Posterior vena cava (tissue), 2 donors: ENCODE measurements at places on chromosomes 6 and 20. TPM values are rescaled to one million over a fixed set of nuclear protein-coding genes. Genes with fewer than 3 reads are reported as not detected.
A peak's percentile ranks its signal among the peaks of the same experiment; 100 is the strongest.

DNA sequence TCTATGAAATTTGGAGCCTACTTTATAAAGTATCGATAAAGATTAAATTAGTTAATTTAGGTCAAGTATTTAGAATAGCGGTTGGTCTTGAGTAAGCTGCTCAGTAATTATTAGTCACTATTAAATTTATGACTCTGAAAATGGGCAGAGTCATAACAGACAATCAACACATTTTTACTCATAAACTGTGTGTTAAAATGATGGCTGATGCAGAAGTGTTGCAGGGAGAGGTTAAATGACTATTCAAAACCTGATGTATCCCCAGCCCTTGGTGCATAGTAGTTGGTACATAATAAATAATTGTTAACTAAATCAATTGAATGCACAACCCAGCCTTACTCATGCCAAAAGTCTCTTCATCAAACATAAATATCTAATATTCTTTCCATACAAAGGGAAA is 30.6 kb downstream of the HIVEP2 start:
- no peak for DNase-seq

- DNase-seq: no peak
Measured at GRCh38 chr6:235763-236360, 56.4 kb upstream of the DUSP22 start.

DNA sequence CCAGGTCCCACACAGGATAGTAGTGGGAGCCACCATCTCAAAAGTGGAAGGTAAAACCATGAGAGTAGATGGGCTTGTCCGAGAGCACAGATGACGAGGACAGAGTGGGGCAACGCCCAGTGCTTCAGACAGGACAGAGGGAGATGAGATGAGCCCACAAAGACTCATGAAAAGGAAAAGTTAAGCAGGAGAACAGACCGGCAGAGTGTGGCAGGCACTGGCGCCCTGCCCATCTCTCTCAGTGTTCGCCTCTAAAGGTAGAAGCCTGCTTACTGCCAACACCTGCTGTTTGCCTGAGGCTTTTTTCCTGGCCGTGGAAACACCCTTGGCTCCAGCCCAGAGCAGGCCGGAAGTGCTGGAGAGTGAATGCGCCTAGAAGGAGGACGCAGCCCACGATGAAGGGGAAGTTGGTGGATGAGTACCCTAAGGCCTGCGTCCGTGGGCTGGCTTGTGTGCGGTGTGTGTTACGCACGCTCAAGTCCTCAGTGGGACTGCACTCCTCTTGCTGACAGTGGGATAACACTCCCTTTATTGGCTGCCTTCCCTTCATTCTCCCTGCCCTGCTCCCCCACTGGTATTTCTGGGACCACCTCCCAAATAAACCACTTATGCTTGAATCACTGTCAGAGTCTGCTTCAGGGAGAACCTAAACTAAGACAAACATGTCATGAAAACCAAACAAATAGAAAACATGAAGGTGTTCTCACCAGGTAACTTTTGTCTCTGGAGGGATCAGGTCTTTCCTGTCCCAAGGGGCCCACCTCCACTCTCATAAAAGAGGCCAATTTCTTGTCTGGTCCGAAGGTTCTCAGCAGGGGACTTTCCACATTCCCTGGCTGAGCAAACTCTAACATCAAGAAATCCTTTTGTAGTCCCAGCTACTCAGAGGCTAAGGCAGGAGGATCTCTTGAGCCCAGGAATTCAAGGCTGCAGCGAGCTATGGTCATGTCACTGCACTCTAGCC is 9.1 kb upstream of the FOXP4 start:
- DNase-seq: no peak

DNA sequence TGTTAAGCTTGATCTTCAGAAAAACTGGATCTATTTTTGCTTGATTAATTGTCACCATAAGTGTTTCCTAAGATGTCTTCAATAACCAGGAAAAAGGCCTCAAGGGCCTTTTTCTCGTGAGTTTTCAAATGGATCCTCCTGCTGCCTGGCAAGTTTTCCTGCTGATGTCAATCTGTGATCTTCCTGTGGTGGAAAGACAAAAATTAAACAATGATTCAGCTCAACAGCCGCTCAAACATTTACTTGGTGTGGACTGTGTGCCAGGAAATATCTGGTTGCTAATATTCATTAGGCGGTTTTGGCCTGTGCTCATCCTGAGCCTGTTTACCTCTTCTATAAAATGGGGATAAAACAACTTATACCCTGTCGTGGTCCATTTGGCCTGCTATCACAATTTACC is 35.4 kb upstream of the SSTR4 start:
- DNase-seq: no peak

- no peak for DNase-seq
Measured at GRCh38 chr6:130034378-130035146, 16.2 kb downstream of the L3MBTL3 start.

DNA sequence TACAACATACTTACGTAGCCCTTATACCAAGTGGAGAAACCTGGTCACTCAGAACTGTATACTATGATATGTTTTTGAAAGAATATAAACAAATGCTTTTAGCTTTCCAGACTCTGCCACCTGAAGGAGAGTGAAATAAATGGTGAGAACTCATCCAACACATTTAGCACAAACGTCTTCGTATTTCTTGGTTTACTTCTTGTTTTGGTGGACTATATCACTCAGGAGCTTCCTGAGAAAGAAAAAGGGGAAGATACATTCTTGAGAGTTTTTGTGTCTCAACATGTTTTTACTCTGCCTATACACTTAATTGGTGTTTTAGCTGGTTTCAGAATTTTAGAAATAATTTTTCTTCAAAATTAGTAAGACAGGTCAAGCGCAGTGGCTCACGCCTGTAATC is 19.4 kb upstream of the CTAGE9 start:
- no peak for DNase-seq

DNA sequence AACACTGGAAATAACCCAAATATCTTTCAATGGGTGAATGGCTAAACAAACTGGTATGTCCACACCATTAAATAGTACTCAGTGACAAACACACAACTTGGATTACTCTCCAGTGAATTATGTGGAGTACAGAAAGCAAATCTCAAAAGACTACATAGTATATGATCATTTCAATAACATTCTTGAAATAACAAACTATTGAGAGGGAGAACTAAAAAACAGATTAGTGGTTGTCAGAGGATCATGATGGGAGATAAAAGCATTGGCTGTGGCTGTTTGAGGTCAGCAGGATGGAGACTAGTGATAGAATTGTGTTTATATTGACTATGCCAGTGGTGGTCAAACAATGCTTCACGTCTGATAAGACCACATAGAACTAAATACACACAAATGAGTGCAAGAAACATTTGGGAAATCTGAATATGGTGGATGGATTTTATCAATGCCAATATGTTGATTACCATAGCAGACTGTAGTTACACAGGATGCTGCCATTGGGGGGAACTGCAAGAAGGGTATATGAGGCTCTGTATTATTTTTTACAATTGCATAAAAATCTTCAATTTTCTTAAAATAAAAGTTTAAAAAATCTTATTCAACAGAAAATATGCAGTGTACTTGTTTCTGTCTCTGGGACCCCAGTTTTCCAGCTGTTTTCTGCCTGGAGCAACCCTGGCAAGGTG is 242.0 kb downstream of the TBXT start:
- no peak for DNase-seq

DNA sequence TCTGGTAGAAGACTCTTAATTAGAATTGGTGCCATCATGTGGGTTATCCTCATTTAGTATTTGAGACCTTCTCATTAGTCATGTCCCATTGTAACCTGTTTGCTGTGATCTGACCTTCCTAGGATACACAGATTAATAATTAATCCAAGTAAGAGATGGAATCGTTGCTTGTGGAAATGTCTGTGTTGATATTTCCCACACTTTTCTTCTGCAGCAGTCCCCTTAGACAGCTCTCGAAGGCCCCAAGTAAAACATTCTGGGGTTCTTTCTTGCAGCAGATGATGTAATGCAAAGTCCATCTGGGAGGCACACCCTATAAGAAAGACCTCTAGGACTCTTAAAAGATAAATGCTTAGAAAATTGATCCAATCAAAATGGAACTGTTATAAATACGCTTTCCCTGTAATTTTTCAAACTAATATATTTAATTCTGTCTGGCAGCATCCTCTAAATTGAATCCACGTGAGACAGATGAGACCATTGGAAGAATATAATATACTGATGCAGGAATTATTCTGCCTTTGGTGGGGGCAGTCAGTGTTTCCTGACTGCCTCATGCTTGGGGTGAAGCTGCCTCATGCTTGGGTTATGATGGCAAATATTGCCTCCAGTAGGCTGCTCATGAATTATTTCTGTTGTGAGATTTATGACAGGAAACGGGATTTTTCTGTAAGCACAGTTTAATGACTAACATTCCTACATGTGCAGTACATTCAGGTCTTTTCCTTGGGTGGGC is 54.5 kb upstream of the ARMC2 start:
- no peak for DNase-seq

DNA sequence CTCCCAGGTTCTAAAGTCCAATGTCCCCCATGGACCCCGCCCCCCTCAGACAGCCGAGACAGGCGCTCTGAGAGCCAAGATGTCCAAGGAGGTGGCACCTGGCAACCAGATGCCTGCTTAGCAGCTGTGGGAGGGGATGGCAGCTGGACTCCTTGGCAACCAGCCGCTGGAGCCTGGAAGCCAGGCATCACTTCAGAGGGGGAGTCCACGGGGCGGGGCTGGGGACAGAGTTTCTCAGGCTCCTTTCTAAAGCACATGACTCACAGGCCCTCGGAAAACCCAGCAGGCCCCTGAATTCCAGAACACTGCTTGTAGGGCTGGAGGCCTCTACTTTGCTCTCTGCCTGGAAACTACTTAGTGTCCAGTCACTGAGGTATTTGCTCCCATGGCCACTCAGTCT is 51.5 kb downstream of the PREX1 start:
- peak; percentile 65 for DNase-seq

- DNase-seq: no peak
Measured at GRCh38 chr20:45863543-45864470, 6.4 kb downstream of the ZSWIM3 start.

GRCh38 chr6:136184738-136185137 is 65.4 kb downstream of the MTFR2 start:
- DNase-seq: no peak

DNA sequence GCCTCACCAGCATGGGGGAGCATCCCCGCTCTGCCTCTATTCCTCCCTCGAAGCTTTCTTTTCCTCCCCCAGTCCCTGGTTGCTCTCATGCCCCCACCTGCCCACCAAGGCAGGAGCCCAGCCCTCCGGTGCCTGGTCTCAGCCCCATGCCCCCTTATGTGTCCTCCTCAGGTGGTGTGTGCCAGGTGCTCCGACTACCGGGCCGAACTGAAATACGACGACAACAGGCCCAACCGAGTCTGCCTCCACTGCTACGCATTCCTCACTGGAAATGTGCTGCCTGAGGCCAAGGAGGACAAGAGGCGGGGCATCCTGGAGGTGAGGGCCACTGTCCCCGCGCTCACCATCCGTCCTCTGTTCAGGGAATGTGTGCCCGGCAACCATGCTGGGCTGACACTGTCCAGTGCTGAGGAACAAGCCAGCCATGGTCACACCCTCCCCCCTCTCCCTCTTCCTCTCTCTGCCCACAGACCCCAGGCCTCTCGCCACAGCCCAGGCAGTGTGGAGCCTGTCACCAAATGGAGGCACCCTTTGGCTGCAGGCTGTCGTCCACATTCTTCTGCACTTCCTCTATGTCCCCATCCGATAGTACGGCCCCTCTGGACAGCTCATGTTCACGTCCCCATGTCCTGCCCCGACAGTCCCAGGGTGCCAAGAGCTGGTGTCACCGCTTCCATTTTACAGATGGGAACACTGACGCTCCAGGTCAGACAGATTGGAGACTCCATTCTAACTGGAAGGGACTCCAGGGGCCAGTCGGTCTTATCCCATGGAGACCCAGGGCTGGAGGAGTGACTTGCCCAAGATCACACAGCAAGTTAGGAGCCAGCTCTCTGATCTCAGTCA is 20.4 kb downstream of the FGD2 start:
- no peak for DNase-seq

- no peak for DNase-seq
Measured at GRCh38 chr6:27091661-27092315, 155.7 kb upstream of the PRSS16 start.

DNA sequence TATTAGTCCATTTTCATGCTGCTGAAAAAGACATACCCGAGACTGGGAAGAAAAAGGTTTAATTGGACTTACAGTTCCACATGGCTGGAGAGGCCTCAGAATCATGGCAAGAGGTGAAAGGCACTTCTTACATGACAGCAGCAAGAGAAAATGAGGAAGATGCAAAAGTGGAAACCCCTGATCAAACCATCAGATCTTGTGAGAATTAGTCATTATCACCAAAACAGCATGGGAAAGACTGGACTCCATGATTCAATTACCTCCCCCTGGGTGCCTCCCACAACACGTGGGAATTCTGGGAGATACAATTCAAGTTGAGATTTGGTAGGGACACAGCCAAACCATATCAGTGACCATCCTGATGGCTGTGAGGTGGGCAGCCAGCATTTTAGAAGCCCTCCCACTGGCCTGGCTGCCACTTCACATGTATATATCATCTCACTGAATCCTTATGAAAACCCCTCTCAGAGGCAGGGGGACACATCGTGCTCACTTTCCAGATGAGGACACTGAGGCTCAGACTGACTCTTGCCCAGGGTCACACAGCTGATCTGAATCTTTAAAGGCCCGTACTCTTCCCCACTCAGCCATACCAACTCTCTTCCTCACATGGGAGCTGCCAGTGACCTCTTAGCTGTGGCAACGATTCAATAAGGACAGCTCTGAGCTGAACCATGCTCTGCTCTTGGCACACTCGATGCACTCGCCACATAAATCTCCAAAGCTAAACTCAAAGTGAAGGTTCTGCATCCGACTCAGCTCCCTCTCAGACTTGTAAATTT is 25.7 kb downstream of the BMP7 start:
- no peak for DNase-seq

DNA sequence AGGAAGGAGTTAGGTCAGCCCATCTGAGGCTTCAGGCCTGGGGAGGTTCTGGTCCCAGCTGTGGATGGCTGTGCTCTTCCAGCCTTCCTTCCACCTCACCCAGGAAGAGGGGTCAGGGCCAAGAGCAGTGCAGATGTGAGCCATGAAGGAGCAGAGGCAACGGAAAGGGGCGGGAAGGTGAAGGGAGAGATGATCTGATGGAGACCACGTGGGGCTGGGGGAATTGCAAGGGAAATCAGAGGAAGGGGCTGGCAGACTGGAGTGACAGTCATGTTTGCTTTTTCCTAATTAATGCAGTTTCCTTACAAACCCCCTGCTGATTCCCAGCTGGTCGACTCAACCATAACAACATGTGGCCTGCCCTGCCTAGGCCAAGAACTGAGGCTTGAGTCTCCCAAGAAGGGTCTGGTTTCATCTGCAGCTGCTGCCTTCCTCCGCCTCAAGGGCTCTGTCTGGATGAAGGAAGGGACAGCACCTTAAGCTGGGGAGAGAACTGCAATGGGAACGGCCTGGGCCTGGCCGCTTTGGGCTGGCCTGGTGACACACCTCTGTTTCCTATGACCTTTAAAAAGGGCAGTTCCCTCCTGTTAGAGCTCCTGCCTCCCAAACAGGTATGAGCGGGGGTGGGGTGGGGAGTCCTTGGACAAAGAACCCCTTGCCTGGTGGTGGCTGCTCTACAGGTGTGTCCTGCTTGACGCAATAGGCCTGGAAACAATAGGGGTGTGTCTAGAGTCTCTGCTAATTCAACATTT is 7.8 kb upstream of the MRPS18A start:
- DNase-seq: peak; percentile 37

ZSCAN26 gene
- total RNA-seq: 15.8 TPM

SH3BGRL2 gene
- total RNA-seq: 15.0 TPM
